ENCODE measurements at places on chromosomes 13 and 19.

- DNase-seq, result no peak
Observed at GRCh38 chr13:26468265-26468801, 89.2 kb upstream of the WASF3 start.

GRCh38 chr19:11693505-11694499 lies 44.9 kb downstream of the ZNF823 start:
- DNase-seq, result peak; percentile 43

GRCh38 chr19:40831502-40832430 lies 18.5 kb downstream of the CYP2A6 start:
- DNase-seq, result no peak

- no peak for DNase-seq
Observed at GRCh38 chr13:46265292-46265691, 53.6 kb downstream of the LRRC63 start.

GRCh38 chr13:45786293-45786920 lies 65.1 kb downstream of the SIAH3 start:
- peak; percentile 52 for DNase-seq

GRCh38 chr19:13128583-13128982 lies 10.5 kb downstream of the NACC1 start:
- DNase-seq, result no peak

- DNase-seq, result peak; percentile 51
Observed at GRCh38 chr19:4678881-4679790, 9.0 kb upstream of the MYDGF start.

DNA sequence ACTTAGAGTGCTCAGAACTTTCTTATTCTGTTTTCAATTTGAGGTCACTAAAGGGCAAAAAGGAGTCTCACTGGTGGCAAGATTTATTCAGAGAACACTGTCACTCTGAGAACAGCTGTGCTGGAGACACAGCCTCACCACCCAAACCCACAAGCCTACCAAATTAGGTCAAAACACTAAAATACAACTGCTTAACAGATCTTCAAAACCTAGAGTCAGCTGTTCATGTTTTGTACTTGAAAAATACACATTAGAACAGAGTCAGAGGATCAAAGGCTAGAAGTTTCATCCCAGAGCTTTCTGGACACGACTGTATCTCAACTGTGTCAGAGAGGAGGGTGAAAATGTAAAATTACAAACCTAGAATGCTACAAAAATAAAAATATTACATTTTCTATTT lies 89.3 kb downstream of the MIPEP start:
- peak; percentile 22 for DNase-seq

DNA sequence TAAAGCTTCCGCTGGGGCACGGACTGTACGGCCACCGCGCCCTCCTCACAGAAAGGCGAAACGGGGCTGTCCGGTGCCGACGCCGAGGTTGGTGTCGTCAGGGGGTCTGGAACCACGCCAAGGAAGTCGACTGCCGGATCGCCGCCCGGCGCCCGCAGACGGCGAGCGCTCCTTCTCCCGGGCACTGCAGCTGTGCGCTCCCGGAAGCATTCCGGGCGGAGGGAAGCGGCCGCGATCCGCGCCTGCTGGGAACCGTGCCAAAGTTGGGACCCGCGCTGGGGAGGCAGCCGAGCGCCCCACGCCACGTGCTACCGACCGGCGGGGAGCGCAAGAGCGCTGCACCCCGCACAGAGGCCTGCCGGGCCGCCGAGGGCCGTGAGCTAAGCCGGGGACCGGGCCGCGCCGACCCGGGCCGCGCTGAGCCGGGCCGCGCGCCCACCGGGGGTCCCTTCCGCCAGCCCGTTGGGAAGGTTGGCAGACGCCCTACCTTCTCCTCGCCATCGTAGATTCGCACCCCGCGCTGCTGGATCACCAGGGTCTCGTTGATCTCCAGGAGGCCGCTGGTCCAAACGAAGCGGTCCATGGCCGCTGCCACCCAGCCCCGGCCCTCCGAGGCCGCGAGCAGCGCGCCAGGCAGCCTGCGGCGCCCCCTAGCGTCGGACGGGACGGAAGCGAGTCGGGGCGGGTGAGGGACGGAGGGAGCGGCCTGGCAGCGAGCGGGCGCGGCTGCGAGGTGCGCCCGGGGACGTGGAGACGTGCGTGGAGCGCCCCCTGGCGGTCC lies at the start of gene VPS36:
TSS of gene VPS36 (minus strand) at position 623 of the 781 bp plus-strand sequence. CDS start at position 583, 40 bp downstream.
- DNase-seq, result peak; percentile 93

DNA sequence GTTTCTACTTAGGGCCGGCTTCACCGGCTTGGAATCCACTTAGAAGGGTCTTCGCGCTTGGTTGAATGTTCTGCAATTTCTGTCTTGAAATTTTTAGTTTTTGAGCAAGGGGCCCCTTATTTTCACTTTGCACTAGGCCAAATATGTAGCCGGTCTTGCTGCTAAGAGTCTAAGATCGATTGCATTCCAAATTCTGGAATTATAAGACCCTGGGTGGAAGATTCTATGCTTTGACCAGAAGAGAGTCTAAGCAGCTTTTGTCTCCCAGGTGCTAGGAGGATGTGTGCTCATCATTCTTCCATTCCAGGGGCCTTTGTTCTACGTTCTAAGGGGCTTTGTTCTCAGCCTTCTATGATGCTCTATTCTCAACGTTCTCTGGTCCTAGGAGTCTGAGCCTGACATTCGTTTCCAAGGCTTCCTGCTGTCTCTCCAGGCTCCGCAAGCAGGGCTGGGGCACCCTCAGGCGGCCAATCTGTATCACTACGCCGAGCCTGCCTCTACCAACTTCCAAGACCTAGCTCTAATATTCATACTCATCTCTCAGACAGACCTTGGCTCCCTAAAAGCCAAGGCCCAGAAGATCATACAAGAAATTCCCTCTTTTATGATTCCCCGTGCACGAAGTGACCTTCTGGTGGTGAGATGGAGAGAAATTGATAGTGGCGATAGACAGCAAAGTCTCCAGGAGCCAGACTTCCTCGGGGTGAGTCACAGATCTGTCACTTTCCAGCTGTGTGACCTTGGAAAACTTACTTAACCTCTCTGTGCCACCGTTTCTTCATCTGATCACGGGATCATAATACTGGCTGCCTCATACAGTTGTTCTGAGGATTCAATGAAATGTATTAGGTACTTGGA lies 982 bp upstream of the DACT3 start:
- peak; percentile 80 for DNase-seq

GRCh38 chr19:6086068-6086788 lies 24.1 kb downstream of the RFX2 start:
- DNase-seq, result no peak

DNA sequence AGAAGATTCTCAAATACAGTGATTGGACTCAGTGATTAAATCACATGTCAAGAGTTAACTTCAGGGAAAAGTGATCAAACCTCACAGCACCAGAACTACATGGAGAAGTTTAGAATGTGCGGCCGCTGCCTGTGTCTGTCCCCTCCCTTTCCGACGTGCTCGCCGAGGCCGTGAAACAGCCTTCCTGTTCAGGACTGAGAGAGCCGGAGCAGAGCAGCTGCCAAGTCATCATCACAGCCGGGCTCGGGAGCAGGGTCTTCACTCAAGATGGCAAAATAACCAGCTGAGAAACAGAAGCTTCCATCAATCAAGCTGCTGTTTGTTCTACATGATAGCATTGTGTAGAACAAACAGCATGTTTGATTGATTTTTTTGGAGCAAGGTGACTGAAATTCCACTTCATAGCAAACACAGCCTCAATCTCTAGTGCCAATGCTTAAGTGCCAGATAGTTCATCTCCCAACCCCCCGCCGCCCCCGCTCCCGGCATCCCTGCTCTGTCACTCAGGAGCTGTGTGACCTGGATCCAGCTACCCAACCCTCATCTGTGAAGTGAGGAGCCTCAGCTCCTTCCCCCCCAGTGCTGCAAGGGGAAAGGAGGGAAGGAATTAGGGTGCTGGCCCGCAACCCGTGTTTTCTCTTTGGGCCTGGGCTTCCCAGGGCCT lies 70.6 kb downstream of the HSPH1 start:
- no peak for DNase-seq

GRCh38 chr19:7507884-7508283 lies 8.0 kb upstream of the ZNF358 start:
- no peak for DNase-seq

DNA sequence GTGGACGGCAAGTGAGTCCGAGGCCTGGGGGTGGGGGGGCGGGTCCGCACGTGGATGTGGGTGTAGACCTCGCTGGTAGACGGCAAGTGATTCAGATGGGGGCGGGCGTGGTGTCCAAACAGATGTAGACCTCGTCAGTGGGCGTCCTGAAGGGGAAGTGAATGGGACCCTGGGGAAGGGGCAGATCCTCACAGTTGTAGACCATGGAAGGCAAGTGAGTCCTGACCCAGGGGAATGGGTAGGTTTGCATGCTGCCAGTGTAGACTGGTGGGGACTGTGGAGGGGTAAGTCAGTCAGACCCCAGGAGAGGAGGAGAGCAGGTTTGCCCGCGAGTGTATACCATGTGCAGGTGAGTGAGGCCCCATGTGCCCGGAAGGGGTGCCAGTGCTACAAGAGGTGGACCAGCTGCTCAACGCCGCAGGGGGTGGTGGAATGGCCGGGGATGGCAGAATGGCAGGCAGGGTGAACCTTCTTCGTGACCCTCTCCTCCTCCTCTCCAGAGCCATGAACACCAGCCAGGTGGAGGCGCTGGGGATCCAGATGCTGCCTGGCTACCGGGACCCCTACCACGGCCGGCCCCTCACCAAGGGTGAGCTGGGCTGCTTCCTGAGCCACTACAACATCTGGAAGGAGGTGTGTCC lies 22.1 kb downstream of the COLGALT1 start:
- no peak for DNase-seq

GRCh38 chr13:99374994-99375737 lies 68.0 kb upstream of the GPR183 start:
- DNase-seq, result no peak

GRCh38 chr19:50710094-50710493 lies 9.5 kb downstream of the SHANK1 start:
- no peak for DNase-seq

- DNase-seq, result no peak
Observed at GRCh38 chr19:19078801-19079200, 15.0 kb downstream of the SLC25A42 start.

DNA sequence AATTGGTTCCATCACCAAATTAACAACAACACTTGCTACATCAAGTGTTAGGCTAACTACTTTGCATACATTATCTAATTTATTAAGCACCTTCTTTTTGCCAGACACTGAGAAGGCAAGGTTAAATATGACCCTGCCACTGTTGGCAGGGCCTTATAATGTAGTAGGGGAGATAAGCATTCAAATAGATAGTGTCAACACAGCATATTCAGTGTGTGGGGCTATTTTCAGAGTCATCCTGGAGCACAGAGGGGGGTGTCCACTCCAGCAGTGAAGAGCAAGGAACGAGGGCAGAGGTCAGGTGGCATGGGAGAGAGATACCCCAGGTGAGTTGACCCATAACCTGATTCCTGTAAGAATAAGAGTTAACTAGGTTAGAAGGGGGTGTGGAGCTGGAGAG lies 121.6 kb downstream of the COG6 start:
- no peak for DNase-seq

- DNase-seq, result no peak
Observed at GRCh38 chr13:29704648-29705047, 109.2 kb upstream of the SLC7A1 start.

DNA sequence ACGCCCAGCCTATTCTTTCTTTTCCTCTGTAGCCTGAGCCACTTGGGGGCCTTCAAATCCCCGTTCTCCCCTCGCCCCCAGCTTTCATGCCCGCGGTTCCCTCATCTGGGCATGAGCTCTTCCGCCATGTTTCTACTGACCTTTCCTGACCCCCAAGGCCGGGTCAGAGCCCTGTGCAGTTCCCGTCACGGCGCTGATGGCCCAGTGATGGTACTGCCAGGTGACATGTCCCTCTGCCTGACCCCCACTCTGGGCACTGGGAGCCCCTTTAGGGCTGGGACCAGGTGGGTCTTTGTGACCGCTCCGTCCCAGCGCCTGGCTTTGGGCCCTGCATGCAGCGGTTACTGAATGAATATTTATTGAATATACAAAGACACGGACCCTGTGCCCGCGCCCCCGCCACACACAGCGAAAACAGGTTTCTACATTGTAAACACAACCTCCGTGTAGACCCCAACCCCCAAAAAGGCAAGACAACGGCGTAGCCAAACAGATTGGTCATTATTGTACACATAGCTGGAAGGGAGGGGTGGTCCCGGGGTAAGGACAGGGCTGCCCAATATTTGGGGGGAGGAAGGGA lies 7.7 kb downstream of the GPR108 start:
- no peak for DNase-seq

DNA sequence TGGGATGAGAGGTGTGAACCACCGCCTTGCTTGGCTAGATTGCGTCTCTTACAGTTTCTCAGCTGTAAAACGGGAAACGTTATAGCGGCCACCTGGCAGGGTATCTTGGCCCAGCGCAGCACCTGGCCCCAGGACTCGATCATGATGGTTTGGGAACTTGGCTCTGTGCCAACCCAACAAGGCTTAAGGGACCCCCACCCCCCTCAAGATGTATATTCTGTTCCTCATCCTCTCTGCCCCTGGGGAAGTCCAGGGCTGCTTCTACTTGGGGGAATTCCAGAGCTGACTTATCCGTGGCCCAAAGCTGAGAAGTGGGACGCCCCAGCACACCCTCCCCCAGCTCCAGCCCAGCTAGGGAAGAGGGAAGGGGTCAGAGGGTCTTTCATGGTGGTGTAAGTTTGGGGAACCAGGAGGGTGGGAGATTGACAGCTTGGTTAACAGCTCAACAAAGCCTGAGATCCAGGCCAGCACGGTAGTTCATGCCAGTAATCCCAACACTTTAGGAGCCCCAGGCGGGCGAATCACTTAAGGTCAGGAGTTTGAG lies 695 bp downstream of the ICAM1 start:
- no peak for DNase-seq

DNA sequence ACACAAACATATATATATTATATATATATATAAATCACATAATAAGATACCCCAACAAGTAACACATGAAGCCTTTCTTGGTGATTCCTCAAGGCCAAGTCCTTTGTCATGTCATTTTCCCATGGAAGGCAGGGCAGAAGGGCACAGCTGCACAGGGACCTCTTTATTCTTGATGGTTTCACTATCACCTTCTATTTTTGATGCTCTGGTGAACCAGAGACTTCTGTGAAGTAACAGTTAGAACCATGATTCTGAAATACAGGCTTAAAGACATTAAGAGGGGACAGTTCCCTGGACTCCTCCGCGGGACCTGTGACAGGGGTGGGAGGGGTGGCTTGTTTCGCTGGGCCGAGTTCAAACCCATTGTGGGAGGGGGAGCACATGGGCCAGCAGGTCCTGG lies 104.0 kb downstream of the DGKH start:
- no peak for DNase-seq

DNA sequence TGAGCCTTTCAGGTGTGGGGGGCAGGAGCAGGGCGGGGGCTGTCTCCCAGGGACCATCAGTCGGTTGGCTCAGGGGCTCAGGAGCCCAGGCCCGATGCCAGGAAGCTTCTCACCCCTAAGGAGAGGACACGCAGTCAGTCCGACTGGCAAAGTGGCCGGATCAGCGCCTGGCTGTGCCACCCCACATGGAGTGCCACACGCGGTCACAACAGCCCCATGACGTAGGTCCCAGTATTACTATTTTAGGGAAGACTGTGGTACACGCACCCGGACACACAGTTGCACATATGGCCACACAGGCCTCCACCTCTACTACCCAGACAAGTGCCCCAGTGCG lies 29.3 kb upstream of the GRTP1 start:
- DNase-seq, result no peak

GRCh38 chr13:102965802-102966201 lies 100.4 kb downstream of the SLC10A2 start:
- DNase-seq, result no peak

- DNase-seq, result no peak
Observed at GRCh38 chr13:37788346-37788745, 81.2 kb downstream of the TRPC4 start.
